Kidney tubule cell (primary cell): ENCODE measurements at places on chromosomes 1 and 21.

DNA sequence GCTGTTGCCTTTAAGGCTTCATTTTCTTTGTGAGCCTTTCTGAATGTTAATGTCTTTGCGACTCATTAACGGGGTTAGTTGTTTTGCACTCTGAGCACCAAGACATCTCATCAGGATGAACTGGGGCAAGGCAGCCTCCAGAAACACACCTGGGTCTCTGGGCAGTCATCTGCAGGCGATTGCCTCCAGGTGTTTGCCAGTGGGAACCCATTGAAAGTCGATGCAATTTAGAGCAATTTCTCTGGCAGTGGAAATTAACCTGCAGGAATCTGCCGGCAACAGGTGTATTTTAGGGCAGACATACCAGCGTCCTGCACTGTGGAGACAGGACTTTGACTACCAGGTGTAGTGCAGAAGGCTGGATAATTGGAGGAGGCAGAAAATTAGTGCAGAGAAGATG lies 661.0 kb upstream of the PTBP2 start:
- no peak for DNase-seq

DNA sequence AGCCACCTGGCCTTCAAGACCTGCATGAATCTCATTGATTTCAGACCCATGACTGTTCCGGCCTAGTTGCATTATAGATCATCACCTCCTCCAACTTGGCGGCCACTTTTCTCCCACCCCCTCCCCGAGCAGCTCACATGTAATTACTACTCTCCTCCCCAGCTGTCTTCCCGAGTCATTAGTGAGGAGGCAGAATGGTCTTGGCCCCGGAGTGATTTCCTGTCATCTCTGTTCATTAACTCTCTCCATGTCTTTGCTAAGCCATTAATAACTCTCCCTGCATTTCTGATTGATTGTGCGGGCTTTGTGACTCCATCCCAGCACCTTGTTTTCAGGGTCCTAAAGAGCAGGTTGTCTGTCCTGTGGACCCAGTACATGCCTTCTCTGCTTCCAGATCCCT lies 75.6 kb upstream of the CNTN2 start:
- DNase-seq = no peak

DNA sequence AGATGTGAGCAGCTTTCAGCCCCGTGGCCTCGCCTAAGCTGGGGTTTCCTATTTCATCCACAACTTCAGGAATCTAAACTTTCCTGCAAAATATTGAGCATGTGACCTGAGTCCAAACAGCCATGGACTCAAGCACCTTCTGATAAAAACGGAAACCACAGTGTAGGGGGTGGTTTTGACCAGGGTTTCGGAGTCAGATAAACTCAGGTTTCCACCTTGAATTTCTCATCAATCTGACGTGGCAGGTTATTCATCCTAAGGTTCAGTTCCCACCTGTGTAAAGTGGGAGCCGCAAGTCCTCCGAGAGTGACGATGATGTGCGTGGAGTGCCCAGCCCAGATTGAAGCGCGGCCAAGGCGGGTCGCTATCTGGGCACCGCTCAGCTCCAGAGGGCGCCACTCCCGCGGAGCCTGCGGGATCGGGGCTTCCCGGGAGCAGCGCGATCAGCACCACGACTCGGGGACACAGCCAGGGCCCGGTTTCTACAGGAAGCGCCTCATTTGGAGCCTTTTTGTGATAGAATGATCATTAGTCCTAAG lies 871 bp upstream of the ETS2 start:
- DNase-seq = peak; percentile 83

- peak; percentile 90 for DNase-seq
Measured at GRCh38 chr1:11693024-11693590, 1.6 kb downstream of the DRAXIN start.

- DNase-seq = no peak
Measured at GRCh38 chr1:55684131-55684650, 469.0 kb upstream of the USP24 start.

GRCh38 chr1:164498792-164499191 lies 60.2 kb upstream of the PBX1 start:
- no peak for DNase-seq

GRCh38 chr21:40902299-40902698 lies 55.3 kb upstream of the DSCAM start:
- DNase-seq = no peak

DNA sequence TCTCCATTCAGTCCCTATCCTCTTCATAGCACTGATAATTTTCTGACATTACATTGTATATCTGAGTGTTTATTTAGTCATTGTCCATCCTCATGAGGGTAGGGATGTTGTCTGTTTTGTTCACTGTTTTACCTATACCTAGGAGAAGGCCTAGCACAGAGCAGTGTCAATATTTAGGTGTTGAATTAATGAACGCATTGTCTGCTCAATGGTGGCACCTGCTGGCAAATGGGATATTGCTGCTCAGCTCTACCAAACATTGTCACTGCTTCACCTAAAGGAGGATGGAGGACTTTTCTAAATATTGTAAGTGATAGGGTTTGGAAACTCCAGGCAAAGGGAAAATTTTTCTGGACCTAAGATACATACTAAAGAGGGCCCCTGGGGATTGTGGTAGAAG lies 243.9 kb downstream of the RRAGC start:
- no peak for DNase-seq

DNA sequence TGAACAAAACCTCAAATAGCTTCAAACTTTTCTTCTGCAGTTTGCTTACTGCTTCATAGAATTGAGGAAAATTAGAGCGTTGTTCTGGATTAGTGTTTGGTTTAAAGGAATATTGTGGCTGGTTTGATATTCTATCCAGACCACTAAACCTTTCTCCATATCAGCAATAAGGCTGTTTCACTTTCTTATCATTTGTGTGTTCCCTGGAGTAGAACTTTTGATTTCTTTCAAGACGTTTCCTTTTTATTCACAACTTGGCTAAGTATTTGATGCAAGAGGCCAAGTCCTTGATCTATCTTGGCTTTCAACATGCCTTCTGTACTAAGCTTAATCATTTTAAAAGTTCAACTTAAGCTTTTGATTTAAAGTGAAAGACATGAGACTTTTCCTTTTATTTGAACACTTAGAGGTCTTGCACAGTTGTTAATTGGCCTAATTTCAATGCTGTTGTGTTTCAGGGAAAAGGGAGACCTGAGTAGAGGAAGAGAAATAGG lies 359.1 kb downstream of the S1PR1 start:
- no peak for DNase-seq

- no peak for DNase-seq
Measured at GRCh38 chr1:63799820-63800219, 26.0 kb downstream of the ROR1 start.

GRCh38 chr1:33126411-33127000 lies 45.6 kb downstream of the AZIN2 start:
- no peak for DNase-seq

DNA sequence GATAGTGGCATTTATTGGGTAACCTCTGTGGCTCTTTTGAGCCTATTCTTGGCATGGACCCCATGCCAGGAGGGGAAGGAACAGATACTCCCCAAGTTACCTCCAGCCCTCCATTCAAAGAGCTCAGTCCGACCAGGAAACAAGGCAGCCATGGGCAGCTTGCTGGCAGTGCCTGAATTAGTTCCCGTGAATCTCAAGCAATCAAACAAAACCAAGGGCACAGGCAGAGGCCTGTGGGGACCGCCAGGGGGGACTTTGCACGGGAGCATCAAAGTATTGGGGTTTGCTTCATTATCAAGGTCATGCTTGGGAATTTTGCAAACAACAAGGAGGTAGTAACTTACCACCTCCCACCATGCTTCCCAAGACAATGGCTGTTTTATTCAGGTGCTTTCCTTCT lies 81.2 kb upstream of the IFFO2 start:
- DNase-seq = no peak

GRCh38 chr21:25857308-25858074 lies 122.7 kb downstream of the GABPA start:
- DNase-seq = no peak

DNA sequence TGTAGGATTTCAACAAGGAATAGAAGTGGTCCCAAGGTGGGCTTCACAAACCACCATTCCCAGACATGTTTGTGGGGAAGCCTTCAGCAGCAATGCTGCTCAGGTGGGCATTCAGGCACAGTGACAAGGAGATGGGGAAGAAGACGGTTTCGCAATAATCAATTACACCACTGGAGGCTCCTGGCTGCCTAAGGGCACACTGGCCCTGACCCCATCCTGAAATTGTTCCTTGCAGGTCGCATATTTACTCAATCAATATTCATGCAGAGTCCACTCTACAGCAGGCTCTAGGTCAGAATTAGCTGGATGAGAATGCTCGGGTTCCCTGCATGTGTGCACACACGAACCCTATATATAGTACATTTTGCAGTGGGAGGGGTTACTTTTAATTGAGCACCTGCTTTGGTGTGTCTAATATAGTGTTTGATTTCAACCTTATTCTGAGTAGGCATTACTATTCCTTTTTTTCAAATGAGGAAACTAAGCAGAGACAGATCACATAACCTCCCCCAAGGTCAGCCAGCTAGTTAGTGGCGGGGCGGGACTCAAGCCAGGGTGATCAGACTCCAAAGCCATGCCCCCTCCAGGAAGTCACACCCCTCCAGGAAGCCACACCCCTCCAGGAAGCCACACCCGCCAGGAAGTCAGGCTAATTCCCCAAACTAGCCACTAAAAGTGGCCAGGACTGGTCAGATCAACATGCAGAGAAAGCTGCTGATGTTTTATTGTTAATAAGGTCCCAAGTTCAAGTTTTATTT lies 106.5 kb downstream of the HLCS start:
- peak; percentile 84 for DNase-seq

DNA sequence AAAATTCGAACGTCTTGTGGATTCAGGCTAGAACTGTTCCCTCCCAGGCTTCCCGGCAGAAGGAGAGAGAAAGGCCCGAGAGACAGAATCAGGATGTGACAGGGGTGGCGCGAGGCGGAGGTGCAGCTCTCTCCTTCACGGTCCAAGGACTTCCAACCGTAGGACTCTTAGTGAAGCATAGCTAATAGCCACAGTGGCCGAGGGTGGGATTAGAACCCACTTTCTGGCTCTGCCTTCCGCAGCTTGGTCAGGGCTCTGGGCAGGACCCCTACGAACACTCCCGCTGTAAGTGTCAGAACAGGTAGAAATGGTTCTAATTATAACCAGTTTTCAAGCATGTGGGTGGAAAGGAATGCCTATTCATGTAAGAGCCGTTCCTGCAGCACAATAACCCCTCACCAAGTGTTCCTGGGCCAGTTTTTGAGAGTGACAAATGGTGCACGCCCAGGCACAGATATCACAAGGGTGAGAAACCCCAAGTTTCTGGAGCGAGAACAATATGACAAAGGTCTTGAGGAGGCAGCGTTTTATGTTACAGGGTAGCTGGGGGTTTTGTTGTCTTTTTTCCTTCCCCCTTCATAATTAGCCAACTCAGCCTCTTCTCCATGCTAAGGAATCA lies 86.4 kb downstream of the SYF2 start:
- peak; percentile 48 for DNase-seq

GRCh38 chr1:231634323-231635013 lies 7.9 kb downstream of the DISC1 start:
- DNase-seq = no peak

- no peak for DNase-seq
Measured at GRCh38 chr1:82337635-82338034, 536.9 kb downstream of the ADGRL2 start.

GRCh38 chr1:71224741-71225377 lies 144.0 kb upstream of the ZRANB2 start:
- no peak for DNase-seq

- no peak for DNase-seq
Measured at GRCh38 chr1:242056988-242057744, 58.3 kb upstream of the MAP1LC3C start.

DNA sequence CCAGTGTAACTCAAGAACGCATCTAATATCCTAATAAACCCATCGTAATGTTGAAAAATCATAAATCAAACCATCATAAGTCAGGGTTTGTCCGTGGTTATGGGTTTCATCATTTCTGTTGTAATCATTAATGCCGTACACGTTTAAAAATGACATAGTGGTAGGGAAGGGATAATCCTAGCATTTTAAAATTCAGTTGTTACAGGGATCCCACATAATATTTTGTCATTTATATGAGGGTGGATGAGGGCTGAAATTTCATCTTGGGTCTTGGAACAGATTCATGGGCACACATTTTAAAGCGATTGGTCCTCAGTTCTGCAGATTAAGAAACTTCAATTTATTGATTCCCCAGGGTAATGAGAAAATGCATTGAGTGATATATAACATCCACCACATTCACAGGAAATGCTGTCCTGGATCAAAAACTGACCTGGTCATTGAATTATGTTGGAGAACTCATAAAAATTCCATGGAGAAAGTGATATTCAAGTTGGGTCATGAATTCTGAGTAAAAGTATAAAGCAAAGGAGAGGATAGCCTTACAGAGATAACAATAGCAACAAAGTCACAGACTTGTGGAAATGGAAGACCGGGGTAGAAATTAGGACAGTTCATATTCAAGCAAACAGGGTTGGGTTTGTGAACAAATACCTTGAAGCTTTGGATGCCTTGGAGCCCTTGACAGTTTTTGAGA lies 1527.3 kb upstream of the TPTE start:
- DNase-seq = peak; percentile 56

DNA sequence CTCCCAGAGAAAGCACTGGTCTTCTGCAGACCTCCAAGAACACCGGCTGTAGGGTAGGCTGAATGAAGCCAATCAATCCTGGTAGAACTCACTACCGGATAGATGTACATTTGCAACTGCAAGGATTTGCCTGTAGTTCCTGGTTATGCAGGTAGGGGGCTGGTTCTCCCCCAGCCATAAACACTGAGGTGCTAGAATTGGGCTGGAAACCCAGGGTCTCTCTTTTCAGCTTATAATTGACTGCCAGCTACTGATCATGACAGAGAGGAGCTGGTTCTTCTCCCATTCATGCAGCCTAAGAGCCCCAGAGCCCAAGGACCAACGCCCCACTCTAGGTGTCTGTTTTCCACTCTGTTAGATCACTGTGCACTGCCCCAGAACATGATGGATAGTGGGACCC lies 21.5 kb upstream of the MTARC2 start:
- no peak for DNase-seq

GRCh38 chr1:14607295-14607694 lies 8.8 kb downstream of the KAZN start:
- no peak for DNase-seq

DNA sequence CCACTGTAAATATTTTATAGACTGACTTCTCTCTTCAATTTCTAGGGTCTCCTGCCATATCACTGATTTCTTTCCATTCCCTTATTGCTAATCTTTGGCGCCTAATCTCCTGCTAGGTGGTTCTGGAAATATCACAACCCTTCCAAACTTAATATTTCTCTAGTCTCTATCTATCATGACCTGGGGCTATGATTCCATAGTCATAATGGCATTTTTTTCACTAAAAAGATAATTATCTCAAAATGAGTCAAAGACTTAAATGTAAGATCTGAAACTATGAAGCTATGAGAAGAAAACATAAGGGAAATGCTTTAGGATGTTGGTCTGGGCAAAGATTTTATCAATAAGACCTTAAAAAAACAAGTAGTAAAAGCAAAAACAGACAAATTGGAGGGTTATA lies 74.2 kb downstream of the LEPR start:
- no peak for DNase-seq

DNA sequence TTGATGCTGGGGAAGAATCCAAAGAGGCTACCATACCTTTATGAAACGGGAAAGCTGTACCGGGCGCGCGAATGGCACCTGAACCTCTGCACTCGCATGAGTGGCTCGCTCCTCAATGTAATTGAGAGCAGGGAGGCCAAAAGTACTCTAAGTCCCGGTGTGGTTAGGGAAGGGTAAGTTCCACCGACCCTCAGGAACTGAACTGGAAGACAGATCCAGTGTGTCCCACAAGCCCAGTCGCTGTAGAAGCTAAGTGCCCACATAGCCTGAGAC lies 1.0 kb downstream of the GATAD2B start:
- peak; percentile 22 for DNase-seq
